ENCODE measurements at places on chromosomes 11 and 22.

DNA sequence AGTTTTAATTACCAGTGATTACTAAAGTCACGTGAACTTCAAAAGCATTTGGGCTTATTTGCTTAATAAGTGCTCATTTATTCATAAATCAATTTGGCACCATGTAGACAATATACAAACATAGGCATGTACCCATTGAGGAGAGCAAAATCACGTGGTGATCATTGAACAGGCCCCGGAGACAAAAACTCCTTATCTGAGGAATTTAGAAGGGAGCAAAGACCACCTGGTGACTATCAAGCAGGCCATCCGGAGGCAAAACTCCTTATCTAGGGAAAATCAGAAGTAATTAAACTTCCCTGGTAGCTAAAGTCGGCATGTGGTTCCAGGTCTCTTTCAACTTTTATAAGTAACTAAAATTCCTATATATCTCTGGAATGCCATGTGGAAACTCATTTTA, 5.7 kb upstream of the BTBD10 start:
- DNase-seq = no peak

DNA sequence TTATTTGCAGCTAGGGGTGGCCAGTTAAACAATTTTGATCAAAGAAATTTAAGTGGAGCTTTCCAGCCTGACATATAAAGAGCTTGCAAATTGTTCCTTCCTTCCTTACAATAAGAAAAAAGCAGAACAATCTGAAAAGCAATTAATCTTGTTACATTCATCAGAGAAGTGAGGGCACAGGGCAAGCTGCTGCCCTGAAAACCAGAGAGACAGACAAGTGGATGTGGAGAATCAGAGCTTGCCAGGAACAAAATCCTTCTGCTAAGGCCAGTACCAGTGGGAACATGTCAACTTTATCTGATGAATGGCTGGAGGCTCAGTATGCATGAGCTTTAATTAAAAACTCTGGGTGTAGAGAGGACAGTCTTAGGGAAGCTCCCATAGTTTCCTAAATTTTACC, 8.8 kb downstream of the CCDC179 start:
- DNase-seq = no peak

- no peak for DNase-seq
These were observed 18.5 kb downstream of the LRFN4 start for GRCh38 chr11:66875378-66875777.

DNA sequence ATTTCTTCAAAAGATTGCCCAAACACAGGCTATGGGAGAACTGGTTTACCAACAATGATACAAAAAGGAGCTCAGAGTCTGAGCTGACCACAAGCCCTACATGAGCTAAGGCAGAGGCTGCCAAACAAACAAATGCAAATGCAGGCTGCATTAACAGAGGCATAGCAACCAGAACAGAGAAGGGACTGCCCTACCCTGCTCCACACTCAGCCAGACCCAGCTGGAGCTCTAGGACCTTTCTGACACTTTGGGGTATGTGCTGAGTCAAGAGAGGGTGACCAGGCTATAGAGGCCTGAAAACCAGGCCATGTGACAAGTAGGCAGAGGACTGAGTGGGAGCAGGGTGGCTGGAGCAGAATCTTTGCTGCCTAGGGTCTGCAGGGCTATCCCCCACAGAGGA, 17.8 kb upstream of the P2RY2 start:
- no peak for DNase-seq

GRCh38 chr11:59857439-59858434, 8.6 kb downstream of the TCN1 start:
- no peak for DNase-seq

DNA sequence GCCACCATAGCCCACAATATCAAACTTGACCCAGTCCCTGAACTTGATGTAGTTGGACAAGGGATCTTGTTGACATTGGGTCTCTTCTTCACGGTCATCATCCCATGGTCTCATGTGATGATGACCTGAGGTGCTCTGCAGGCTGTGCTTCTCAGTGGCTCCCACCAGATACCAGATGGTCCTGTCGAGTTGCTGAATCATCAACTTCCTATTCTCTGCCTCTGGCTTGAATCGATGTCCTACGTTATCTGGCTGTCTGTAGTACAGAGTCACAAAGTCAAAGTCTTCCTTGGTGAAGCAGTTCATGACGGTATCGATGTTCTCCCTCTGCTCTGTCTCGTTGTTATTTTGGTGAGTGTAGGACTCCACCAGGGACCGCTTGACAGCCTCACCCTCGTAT, 145.7 kb upstream of the ALDH3B2 start:
- no peak for DNase-seq

GRCh38 chr11:124644426-124645280, 22.0 kb downstream of the TBRG1 start:
- DNase-seq = no peak

DNA sequence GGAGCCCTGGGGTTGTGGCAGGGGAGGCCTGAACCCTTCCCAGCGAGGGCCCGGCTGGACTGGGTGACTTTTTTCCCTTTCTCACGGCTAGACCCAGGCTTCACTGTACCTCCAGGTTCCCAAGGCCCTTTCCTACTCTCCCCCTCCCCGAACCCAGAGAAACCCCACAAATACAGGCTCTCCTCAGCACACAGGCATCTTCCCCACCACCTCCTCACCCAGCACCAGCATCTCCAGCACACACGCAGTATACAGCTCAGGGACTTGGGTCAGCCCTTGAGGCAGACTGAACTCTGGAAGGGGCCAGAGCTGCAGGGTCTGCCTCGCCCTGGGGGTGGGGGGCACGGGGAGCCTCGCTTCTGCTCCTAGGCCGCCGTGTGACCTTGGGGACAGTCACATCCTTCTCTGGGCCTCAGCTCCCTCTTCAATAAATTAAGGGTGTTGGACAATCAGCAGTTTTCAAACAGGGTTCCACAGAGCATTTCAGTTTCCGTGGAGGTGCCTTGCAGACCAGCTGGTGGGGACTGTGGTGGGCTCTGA, 4.5 kb downstream of the TMPRSS13 start:
- DNase-seq = no peak

- no peak for DNase-seq
These were observed 110.7 kb downstream of the RPL27A start for GRCh38 chr11:8793114-8793777.

GRCh38 chr22:48926643-48927042, 901.0 kb downstream of the BRD1 start:
- DNase-seq = no peak

DNA sequence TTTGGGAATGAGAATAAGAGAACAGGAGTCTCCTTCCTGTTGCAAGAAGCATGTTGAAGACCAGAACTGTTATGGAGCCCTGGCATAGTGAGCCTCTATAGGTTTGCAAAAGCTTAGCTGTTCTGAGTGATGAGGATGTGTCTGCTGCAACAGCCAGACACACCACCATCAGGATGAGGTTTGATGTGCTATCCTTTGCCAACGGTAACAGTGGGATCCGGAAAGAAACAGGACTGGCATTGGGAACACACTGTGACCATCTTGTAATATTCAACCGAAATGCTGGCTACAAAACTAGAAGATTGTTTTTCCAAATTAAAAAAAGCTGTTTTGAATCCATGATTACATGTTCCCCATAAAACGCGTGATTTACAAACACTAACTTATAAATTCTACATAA, 117.0 kb downstream of the ME3 start:
- no peak for DNase-seq

- DNase-seq = no peak
These were observed at the start of gene BAIAP2L2 for GRCh38 chr22:38110008-38110862. Gene BAIAP2L2, minus strand, starts transcription at chr22:38110684. Its CDS starts 159 bp downstream, at chr22:38110525.

DNA sequence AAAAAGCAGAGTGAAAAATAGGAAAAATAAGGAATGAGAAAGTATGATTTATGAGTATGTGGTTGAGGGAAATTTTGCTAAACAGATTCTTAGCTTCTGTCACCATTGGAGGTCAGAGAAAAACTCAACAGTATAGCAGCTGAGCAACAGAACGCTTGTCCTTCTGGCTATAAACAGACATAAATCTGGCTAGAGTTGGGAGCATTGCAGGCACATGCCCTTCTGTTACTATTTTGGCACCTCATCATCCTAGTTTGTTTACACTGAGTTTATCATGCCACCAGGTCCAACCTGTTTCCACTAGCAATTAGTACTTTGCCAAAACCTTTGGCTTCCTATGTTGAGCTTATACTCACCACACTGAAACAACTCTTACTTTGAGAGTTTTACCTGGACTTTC, 6.9 kb downstream of the UBE4A start:
- DNase-seq = no peak

- no peak for DNase-seq
These were observed 1094.8 kb downstream of the DLG2 start for GRCh38 chr11:84532364-84532763.

- no peak for DNase-seq
These were observed 10.0 kb downstream of the RHOG start for GRCh38 chr11:3830730-3831129.

GRCh38 chr11:59145534-59145933, 2.9 kb downstream of the FAM111A start:
- no peak for DNase-seq

DNA sequence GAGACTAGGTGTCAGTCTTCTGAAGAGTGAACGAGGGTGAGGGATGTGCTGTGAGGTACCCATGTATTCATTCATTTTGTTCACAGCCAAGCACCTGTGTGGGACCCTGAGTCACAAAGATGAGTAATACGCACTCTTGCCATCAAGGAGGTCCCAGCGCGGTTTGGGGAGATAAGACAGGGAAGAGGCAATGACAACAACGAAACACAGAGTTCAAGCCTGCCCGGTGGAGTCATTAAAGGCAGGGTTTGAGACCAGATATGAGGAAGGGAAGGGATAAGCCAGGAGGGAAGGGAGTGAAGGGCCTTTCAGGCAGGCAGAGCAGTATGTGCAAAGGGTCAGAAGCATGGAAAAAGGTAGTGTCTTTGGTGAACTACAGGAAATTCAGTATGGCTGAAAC, 4.6 kb downstream of the DCHS1 start:
- DNase-seq = no peak

GRCh38 chr11:12196308-12196707, 85.9 kb downstream of the MICAL2 start:
- no peak for DNase-seq

DNA sequence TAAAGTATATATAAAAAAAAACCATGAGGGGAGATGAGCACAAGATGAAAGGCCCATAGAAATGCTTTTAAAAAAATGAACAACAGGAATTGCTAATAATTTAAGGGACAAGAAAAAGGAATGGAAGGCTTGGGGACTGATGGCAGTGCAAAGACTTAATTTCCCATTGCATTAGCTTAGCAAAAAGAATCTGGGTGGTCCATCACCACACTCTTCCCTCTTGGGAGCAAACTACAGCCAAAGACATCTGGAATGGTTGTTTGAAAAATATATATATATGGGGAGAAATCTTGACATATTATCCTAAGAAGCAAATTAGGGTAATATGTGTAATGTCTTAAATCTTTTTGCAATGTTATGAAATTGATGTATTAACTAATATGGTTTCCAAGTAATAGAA, 727.1 kb downstream of the METTL15 start:
- no peak for DNase-seq

DNA sequence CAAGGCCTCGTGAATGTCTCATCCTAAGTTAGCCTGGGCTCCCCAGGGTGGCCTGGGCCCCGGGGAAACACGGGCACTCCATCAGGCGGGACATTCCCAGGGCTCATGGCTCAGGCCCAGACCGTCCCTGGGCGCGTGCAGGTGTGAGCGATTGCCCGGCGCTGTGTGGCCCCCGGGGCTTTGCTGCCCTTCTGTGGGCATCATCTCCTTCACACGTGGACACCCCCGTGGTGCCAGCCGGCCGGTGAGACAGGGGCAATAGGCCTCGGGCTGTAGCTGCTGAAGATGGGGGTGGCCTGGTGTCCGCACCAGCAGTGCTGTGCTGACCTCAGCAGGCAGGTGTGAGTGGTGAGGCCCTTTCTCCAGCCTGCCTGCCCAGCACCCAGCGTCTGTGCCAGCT, 4.6 kb upstream of the SELENOO start:
- no peak for DNase-seq

GRCh38 chr11:109911488-109911887, 181.7 kb upstream of the ZC3H12C start:
- no peak for DNase-seq

All from stimulated activated naive B cell treated with anti-CD40 and anti-IgM and Interleukin-4, amounts not matched to agents 10 μg/mL and 1 μg/mL and 100 μg/mL, for 72 hours (primary cell).